ENCODE measurements at places on chromosomes 4 and X.

DNA sequence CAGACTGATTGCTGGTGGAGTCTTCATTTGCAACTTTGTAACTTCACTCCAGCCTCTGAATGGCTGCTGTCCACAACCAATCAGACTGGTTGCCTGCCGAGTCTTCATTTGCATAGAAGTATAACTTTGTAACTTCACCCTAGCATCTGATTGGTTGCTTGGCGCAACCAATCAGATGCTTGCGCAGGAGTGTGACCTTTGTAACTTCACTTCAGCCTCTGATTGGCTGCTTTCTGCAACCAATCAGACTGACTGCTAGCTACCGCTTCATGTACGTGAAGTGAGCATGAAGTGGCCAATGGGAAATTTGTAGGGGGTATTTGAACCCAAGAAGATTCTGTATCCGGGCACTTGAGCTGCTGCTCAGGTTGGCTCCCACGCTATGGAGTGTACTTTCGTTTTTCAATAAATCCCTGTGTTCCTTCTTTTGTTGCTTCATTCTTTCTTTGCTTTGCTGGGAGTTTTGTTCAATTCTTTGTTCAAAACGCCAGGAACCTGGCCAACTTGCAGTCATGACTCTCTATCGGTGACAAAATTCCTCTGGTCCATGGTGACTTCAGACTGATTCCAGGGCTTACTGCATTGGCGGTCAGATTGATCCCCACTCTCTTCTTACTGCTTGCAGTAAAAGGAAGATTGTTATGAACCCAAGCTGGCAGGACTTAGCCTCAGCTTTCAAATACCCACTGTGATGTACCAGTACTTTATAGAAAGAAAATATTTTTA, 46.4 kb upstream of the FGG start:
- DNase-seq: no peak

DNA sequence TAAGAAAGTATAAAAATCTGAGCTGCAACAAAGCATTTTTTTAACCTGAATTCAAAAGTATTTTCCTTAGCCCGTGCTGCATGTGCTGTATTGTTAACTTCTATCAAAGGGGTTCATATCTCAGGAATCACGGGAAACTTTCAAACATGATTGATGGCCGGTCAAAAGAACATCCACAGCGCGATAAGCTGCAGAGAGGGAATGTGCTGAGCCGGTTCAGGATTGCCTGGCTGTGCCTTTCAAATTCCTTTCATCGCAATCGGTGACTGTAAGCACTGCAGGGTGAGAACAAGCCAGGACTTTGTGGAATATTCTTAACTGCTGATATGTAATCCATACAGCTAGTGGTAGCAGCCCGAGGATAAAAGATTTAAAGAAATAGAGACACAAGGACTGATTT, 210.9 kb upstream of the NOCT start:
- no peak for DNase-seq

GRCh38 chrX:21831496-21831895, 7.9 kb upstream of the MBTPS2 start:
- no peak for DNase-seq

DNA sequence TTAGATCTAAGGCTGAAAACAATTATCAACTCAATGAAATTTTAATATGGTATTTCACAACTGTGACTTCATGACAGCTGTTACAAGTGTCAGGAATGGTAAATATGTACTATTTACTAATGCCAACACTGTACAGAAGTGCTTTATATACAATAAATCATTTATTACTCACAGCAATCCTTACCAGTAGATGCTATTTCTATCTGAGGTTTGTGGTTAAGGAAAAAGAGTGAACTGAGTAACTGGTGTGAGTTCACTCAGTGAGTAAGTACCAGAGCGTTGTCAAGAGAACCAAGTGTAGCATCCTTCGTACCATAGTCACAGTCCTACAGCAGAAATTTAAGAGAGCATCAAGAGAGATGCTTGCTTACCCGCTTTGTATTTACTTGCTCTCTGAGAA, 23.3 kb downstream of the MTHFD2L start:
- DNase-seq: no peak

DNA sequence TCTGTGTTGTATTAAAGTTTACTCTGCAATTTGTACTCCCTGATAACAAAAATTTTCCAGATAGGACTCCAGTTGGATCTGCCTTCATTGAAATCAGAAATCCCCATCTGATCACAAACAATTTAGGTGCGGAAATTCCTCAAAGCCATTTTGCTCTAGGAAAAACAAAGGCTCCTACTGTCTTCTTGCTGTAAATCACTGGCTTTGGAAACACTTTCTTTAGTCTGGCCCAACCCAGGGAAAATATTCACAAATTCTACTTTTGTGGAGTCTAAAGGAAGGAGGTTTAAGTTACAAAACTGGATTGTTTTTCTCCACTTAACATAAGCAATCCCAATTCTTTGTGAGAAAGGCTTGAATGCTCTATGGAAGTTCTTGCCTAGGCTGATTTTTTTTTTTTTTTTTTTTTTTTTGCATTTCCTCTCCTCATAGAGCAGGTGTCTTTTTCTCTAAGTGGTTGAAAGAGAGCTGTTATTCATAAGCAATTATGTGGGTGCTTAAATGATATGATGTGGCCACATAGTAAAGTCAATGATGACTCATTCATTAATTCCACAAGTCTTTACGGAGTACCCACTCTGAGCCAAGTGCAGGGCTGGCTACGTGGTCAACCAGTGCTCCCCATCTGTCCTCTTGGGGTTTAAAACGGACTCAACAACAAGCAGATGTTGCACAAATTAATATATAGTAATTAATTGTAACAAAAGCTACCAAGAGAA, 261.4 kb downstream of the LDB2 start:
- no peak for DNase-seq
